ENCODE measurements at places on chromosomes 6 and 20. TPM values are rescaled to one million over a fixed set of nuclear protein-coding genes. Genes with fewer than 3 reads are reported as not detected.

DNA sequence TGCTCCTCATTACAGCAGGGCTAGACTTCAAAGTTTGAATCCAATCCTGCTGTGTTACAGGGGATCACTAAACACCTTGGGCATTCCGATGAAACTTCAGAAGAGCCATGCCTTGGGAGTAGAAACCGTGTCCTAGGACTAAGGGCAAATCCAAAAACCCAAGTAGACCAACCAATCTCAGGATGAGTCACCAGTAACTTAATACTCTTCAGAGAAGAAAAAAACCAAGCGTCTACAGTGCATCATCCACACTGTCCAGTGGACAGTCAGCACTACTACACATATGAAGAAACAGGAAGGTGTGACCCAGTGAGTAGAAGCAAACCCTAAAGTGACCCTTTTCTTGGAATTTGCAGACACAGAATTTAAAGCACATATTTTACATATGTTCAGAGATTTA, 39.5 kb upstream of the VAPB start:
- no peak overlapping the region for H3K4me3 ChIP-seq
- peaks cover 73% of the 10 kb centered on the region for H3K36me3 ChIP-seq
- no peak overlapping the region for H3K27ac ChIP-seq
- H3K4me1 ChIP-seq = no peaks in the 10 kb centered on the region
- no peaks in the 10 kb centered on the region for H3K27me3 ChIP-seq

DNA sequence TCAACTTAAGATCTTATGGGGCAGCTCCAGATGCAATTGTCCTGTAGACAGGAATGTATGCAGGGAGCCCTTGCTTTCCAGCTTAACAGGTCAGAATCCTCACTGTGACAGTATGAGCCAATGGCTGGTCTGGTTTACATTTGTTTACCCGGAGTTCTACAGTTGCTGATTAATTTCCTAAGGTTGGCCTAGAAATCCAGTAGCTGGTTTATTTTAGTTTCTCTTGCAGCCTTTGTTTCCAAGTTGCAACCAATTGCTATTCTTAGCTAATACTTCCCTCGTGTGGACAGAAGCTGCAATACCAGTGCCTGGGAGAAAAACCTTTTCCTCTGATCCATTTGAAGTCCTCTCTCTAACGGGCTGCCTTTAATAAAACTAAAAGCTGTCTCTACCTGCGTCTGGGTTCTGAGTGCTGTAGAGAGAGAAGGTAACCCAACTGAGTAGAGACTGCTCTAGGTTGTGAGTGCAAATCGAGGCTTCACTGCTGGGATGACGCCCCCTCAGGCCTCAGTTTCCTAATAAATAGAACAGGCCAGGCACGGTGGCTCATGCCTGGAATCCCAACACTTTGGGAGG, 45.9 kb downstream of the ZNF217 start:
- no peak for DNase-seq
- no peaks in the 10 kb centered on the region for H3K36me3 ChIP-seq
- no peak overlapping the region for H3K27ac ChIP-seq
- no peaks in the 10 kb centered on the region for H3K4me1 ChIP-seq

DNA sequence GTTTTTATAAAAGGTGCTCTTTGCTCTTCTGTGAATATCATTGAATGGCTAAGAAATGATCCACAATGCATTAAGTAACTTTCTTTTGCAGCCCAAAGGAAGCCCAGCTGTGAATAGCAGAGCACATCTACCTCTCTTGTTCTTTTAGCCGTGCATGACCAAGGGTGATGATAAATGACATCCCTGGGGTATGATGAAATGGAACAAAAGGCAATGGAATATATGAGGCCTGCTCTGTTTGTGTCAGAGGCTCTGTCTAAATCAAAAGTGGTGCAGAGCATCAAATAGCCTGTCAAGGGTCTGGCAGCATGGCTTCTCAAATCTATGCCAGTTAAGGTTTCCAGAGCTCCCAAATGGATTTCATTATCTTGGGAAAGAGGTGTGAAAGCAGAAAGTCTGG, 362.6 kb upstream of the RNF217 start:
- no peak overlapping the region for H3K27ac ChIP-seq
- H3K36me3 ChIP-seq = no peaks in the 10 kb centered on the region
- H3K27me3 ChIP-seq = no peaks in the 10 kb centered on the region
- H3K4me3 ChIP-seq = no peak overlapping the region

DNA sequence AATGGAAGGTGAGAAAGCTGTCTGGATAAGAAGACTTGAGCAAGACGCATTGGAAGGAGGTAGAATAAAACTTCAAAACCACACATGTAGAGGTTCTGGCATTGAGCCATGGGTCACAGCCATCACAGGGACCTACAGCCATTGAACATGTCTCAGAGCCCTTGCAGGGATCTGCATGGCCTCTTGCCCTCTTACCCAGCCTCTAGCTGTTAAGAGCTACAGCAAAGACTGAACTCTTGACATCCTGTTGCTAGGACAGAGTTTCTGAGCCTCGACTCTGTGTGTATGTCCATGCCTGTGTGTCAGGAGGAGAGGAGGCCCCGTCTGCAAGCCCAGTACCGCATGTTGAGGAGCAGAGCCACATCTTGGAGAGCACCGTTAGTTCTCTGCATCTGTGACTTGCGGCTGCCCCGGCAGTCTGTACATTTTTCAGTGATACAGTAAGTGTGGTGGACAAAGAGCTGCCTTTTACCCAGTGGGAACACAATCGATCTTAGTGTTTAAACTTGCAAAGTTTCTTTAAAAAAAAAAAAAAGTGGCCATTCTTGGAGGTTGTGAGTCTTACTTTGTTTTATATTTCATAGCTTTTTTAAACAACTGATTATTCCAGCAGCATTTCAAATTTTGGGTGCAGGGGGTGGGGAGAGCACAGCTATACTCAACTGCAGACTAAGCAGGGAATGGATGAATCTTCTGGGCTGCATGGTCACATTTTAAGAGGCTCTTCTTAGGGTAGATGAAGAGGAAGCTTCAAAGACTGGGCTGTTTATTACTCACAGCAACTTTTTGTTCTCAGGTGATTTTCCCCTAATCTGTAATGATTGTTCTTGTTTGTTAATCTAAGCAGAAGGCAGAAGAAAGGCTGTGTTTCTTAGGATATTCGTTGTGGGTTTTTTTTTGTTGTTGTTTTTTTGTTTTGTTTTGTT, 88.5 kb downstream of the TBC1D7 start:
- no peak overlapping the region for H3K4me3 ChIP-seq
- peaks cover 12% of the 10 kb centered on the region for H3K4me1 ChIP-seq
- H3K27ac ChIP-seq = no peak overlapping the region
- H3K36me3 ChIP-seq = no peaks in the 10 kb centered on the region
- peaks cover 2% of the 10 kb centered on the region for H3K27me3 ChIP-seq
- DNase-seq = no peak

DNA sequence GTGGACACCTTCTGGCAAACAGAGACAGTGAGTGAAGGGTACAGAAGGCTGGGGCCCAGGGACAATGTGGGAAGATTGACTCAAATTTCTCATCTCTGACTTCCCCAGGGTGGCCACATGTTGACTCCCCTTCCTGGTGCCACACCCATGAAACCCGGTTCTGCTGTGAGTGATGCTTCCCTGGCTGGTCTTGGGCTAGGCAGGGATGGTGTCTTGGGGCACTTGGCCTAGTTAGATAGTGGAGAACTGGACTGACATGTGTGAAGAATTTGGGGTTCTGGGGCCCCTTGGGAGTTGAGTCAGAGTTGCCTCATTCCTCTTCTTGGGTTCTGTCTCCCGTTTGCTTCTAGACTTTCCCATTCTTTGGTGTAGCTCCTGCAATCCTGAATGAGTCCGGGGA, 34.2 kb downstream of the GSS start:
- no peak overlapping the region for H3K4me3 ChIP-seq
- H3K36me3 ChIP-seq = peaks cover 10% of the 10 kb centered on the region
- H3K27ac ChIP-seq = no peak overlapping the region
- no peaks in the 10 kb centered on the region for H3K4me1 ChIP-seq
- no peak for DNase-seq
- no peaks in the 10 kb centered on the region for H3K27me3 ChIP-seq

The KPNA5 gene
- total RNA-seq = 25.0 TPM

The DSP gene
- total RNA-seq = 0.02 TPM

The TBC1D22B gene
- 10.7 TPM for total RNA-seq

The TDRD6 gene
- total RNA-seq = not detected
